Pulmonary artery endothelial cell (primary cell): ENCODE measurements at places on chromosomes 12 and 14. TPM values are rescaled to one million over a fixed set of nuclear protein-coding genes. Genes with fewer than 3 reads are reported as not detected.

DNA sequence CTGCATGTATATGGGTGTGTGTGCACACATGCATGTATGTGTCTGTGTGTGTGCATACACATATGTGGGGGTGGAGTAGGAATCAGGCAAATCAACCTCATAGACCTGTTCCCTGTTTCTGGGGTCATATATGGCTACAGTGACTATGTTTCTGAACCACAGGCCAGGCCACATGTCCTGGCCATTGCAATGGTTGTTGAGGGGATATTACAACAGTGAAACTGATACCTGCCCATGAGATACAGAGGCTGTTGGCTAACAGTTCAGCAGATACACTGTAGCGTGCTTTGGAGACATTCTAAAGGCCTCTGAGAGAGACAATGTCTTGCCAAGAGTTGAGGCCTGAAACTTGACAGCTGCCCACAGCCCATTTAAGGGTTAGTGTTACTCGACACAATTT is 47.3 kb upstream of the FOS start:
- no peak for DNase-seq

DNA sequence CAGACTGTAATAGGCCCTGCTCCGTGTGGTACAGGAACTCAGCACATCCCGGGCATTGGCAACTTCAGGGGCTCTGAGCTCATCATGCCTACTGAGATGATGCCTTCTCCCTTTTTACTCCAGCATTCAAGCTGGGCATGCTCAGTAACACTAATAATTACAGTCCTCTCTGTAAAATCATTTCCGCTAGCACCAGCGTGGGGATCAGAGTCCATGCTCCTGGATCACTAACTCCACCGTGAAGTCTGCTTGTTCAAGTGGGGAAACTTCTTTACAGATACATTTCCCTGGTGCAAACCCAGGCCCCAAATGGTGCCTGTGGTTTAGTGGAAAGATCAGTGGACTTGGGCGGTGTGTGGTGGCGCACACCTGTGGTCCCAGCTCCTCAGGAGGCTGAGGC is 16.7 kb downstream of the CLSTN3 start:
- no peak for DNase-seq

- no peak for DNase-seq
These were observed 59.3 kb upstream of the CNTN1 start for GRCh38 chr12:40632933-40633332.

GRCh38 chr12:58452546-58452945 is 467.8 kb downstream of the LRIG3 start:
- DNase-seq: no peak

- no peak for DNase-seq
These were observed 9.8 kb downstream of the CPNE6 start for GRCh38 chr14:24080888-24081738.

DNA sequence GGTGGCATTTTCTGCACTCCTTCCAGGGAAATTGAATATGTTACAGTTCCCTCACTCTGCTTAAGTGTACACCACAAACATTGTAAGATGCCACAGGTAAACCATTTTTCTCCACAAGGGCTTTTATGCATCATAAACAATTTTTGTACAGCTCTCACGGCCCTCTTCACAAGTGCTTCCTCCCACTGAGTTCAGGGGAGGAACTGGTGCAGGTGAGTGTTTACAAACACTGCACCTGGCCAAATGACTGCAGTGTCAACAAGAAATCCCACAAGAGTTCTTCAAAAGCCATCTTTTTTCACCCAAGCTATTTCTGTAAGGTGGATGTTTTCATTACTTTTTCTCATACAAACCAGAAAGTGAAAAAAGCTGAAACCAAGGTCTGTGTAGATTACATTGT is 973.2 kb downstream of the AACS start:
- DNase-seq: no peak

GRCh38 chr14:81341370-81341769 is 58.8 kb downstream of the STON2 start:
- DNase-seq: no peak

GRCh38 chr12:39125566-39125965 is 220.2 kb upstream of the CPNE8 start:
- DNase-seq: no peak

DNA sequence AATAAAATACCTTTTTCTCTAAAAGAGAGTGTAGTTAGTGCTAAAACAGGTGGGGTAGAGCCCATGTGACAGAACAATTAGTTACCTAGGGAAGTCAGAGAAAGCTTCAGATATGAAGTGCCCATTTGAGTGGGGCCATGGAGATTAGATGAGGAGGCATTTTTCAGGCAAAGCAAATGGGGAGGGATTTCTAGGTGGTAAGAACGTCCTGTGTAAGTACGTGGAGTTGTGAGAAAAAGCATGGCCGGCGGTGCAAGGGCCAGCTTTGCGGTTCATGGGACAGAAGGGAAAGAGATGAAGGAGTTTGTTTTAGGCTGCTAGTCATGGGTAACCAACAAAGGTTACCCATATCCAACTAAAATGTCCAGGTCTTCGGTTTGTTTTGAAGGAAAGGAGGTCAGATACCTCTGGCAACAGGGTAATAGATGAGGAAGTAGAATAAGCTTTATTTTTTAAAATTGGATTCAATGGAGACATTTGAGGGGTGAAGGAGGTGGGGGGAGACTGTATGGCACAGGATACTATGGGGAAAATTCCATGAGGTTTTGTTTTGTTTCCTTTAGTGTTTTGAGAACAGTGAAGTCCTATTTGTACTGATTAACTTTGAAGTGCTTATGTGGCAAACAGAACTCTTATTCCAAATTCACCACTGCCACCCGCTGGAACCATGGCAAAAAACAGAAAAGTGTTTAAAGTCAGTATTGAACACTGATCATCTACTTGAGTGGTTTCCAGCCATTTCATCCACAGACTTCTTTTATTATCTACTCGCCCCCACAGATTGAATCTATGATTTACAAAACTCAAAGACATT is 10.0 kb upstream of the SNRPF start:
- no peak for DNase-seq

GRCh38 chr12:124524231-124524925 is 43.0 kb downstream of the NCOR2 start:
- no peak for DNase-seq

The VWF gene
- 535 and 577 TPM in 2 replicates for total RNA-seq

The MMAB gene
- total RNA-seq: 38.6 and 43.5 TPM in 2 replicates
